T-helper 22 cell (primary cell): ENCODE measurements at places on chromosomes 3 and 15.

DNA sequence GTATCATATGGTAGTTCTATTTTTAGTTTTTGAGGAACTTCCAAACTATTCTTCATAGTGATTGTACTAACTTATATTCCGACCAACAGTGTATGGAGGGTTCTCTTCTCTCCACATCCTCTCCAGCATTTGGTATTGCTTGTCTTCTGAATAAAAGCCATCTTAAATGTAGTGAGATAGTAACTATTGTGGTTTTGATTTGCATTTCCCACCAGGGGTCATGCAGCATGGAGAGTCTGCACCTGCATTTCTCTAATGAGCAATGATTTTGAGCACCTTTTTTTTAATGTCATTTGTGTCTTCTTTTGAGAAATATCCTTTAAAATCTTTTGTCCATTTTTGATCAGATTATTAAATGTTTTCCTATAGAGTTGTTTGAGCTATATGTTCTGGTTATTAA is 718.5 kb downstream of the ZBBX start:
- no peak for DNase-seq

- DNase-seq: no peak
Measured at GRCh38 chr15:64813075-64813474, 12.4 kb downstream of the PIF1 start.

GRCh38 chr3:120487191-120487650 is 36.4 kb upstream of the FSTL1 start:
- no peak for DNase-seq

- no peak for DNase-seq
Measured at GRCh38 chr3:42730294-42730693, 27.7 kb upstream of the HHATL start.

GRCh38 chr3:126353694-126354321 is 3.4 kb downstream of the KLF15 start:
- DNase-seq: no peak

GRCh38 chr3:126349611-126350501 is 7.4 kb downstream of the KLF15 start:
- no peak for DNase-seq

- DNase-seq: no peak
Measured at GRCh38 chr3:78427303-78427702, 1340.5 kb downstream of the ROBO1 start.

DNA sequence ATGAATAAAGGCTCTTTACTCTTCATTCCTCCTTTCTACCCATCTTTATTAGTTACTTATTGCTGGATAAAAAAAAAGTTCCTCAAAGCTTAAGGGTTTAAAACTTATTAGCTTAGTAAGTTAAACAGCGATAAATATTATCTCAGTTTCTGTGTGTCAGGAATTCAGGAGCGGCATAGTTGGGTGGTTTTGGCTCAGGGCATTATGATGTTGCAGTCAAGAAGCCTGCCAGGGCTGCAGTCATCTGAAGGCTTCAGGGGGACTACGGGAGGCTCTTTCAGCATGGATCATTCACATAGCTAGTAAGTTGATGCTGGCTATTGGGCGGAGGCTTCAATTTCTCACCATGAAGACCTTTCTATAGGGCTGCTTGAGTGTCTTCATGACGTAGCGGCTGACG is 1.9 kb upstream of the DLG1 start:
- DNase-seq: no peak
